Cerebellum (tissue), 4 donors: ENCODE measurements at places on chromosomes 1 and 21. TPM values are rescaled to one million over a fixed set of nuclear protein-coding genes. Genes with fewer than 3 reads are reported as not detected.
A peak's percentile ranks its signal among the peaks of the same experiment; 100 is the strongest.

Gene IFNLR1
- 0.54 TPM for total RNA-seq

DNA sequence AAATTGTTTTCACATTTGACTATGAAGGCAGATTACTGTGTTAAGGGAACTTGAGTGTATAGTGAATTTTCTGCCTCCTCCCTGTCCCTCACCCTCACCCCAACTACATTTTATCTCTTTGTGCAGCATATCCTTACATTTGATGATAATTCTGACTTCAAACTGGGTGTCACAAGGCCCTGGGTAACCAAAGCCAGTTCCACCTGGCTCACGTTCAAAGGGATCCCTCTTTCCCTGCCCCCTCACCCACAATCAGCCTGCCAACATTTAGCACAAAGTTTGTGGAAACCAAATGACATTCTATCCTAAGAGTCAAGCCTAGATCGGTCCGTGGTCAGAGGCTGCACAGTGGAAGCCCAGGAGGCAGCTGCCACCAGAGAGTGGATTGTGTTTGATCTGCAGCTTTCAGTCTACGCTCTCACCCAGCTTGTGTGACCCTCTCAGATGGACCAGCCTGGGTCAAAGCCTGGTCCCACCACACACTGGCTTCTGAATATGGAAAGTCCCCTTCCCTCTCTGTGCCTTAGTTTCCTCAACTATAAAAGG lies 10.3 kb downstream of the KIAA0040 start:
- DNase-seq, result no peak

Gene ELAPOR1
- total RNA-seq, result 6.4 TPM

- no peak for DNase-seq
These were observed 44.5 kb upstream of the DARS2 start for GRCh38 chr1:173779936-173780335.

- DNase-seq, result no peak
These were observed 661 bp downstream of the GBP4 start for GRCh38 chr1:89198081-89198480.

DNA sequence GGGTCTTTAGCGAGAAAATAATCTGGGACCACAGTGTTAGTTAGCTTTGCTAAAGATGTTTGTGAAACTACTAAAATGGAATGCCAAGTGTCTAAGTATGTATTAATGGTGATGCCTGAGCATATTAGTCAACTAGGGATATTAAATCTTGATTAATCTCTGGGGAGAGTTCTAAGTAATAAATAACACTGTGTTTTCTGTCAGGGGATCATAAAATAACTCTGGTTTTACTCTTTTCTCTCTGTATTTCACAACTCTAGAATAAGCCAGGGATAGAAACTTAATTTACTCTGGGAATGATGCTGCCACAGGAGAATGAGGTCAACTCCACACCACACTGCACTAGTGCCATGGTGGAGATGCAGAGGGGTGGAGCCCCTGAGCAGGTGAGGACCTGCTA lies 399.2 kb downstream of the PTBP2 start:
- DNase-seq, result no peak

- DNase-seq, result no peak
These were observed 13.4 kb upstream of the HMCN1 start for GRCh38 chr1:185720633-185721272.

DNA sequence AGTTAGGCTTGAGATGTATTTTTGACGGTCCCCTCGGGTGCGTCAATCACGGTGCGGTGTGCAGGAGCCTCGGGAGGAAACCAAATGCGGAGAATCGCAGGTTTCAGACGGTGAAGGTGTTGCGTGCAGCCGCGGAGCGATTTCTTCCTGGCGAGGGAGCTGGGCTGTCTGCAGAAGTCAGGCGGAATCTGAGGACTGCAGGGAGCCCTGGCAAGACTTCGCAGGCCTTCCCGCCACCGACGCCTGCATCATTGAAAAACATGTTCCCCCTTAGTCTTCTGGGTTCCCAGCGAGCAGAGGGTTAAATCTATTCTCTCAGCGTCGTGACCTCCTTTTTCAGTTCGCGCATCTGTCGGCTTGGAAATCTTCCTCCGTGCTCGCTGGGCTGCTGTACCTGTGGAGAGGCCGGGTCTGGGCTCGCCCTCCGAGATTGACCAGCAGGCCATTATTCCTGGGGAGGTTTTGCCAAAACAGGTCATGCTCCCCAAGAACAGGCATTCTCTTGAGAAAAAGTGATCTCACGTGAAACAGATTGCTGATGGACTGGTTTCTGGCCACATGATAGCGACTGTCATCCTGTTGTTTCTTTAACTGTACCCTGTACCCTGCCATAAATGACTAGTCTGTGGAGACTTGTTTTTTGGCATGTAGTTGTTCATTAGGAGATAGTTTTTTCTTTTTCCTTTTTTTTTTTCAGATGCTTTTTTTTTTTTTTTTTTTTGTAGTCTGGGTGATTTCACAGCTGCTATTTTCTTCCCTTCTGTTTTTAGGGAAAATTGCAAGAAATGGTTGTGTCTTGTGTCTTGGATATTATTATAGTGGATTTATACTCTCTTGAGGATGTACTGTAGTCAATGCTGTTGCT lies 894 bp downstream of the EPB41 start:
- peak; percentile 81 for DNase-seq

DNA sequence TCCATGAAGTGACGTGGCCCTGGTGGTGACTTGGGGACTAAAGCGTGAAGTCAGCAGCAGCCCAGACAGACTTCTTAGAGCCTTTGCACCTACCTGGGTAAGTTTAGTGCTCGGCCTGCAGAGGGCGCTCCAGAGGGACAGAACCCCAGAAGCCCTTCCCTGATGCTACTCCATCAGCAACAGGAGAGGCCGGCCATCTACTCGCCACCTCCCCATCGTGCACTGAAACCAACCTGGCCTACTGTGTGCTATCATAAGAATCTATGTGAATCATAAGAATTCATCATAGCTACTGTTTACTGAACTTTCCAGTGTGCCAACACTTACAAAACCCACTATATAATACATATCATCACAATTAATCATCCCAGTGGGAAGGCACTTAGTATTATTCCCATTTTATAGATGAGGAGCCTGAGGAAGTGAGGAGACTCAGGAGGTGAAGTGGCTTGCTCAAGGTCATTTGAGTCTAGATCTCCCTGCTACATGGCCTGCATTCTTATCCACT lies 7.9 kb upstream of the EDN2 start:
- DNase-seq, result no peak

GRCh38 chr1:41678111-41678878 lies 193.8 kb upstream of the EDN2 start:
- DNase-seq, result no peak

Gene LCE2B
- total RNA-seq, result not detected

DNA sequence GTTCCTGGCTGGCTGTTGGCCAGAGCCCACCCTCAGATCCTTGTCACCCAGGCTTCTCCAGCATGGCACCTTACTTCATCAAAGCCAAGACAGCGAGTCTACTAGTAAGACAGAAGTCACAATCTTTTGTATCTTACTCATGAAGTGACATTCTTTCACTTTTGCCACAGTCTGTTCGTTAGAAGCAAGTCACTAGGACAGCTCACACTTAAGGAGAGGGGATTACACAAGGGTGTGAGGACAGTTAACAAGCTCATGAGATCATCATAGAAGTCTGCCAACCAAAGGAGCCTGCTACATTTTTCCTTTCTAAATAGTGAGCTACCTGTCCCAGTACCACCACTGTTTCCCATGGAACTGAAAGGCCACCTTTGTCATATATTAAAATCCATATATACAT lies 61.5 kb downstream of the PACC1 start:
- DNase-seq, result no peak

GRCh38 chr1:183279835-183280234 lies 93.8 kb downstream of the LAMC2 start:
- DNase-seq, result no peak

DNA sequence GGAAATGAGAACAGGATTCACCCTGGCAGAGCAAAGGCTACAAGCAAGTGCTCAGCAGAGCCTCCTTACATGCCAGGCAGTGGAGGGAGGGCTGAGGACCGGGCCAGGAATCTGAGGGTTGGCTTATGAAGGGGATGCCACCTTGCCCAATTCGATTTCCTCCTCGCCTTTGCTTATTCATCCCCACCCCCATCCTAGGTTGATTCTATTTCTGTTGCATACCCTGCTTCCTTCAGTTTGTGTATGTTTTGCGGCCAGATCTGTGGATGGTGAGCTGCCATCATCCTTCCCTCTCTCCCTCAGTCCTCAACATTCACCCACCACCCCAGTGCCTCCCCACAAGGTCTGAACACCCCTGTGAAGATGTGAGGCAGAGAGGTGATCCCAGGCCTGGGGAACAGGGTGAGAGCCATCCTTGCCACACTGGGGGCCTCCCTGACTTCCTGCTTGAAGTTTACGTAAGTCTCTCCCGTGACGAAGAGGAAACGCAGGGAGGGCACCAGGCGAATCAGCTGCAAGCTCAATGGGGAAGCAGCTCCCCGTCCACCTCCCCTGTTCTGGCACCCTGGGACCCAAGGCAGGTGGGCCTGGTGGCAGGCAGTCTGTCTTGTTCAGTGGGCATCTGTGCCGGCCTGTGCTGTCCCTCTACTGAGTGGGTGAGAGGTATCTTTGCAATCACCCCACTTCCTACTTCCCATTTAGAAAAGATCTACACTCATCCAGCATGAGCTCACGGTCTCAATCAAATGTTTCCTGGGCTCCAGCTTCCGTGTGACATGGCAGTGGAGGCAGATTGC lies 50.6 kb upstream of the CNTN2 start:
- peak; percentile 44 for DNase-seq

DNA sequence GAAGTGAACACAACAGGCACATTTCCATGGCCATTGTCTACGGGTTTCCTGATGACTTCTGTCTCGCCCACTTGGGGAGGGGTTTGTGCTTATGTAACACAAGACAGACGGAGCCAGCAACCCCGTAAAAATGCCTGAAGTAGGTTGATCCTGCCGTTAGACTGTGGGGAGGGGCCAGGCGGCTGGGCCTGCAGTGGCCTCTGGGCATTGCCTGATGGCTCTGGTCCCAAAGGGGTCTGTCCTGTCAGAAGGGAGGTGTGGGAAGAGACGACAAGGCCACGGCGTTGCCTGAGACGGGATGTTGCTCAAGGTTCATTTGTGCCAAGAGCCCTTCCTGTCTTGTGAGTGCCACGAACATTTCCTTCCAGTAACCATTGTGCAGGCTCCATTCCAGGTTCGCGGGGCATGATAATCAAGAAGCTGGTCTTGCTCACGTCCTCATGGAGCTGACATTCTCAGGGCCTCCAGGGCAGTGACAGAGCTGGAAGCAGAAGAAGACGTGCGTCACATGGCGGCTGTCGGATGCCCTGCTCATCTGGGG lies 44.7 kb downstream of the ABCG1 start:
- no peak for DNase-seq

Gene FAM177B
- 0.18 TPM for total RNA-seq

Gene PRR9
- not detected for total RNA-seq

DNA sequence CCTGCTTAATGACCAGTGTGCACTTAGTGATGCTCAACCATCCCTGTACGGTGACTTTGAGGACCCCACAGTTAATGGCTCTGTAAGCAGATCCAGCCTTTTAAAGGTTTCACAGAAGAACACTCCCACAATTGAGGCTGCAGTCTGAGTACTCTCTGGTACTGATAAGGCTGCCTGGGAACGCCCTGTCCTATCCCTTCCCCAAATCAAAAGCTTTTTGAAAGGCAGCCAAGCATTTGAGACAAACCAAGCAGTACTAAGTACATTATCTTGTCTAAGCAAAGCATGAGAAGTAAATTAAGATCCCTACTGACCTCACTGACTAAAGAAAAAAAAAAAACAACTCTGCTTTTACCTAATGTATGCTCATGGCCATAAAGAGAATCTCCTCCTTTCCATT lies 60.7 kb downstream of the SH3GLB1 start:
- no peak for DNase-seq

DNA sequence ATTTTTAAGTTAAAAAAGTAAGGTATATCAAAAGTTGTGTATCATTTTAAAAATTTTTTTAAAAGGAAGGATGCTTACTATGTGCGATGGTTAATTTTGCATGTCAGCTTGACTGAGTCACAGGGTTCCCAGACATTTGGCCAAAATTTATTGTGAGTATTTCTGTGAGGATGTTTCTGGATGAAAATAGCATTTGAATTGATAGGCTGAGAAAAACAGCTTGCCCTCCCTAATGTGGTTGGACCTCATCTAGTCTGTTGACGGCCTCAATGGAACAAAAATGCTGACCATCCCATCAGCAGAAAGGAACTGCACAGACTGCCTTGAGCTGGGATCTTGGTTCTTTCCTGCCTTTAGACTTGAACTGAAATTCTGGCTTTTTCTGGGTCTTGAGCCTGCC lies 724.5 kb downstream of the NCAM2 start:
- DNase-seq, result no peak

- DNase-seq, result no peak
These were observed 740.6 kb downstream of the RWDD3 start for GRCh38 chr1:95974586-95974985.

DNA sequence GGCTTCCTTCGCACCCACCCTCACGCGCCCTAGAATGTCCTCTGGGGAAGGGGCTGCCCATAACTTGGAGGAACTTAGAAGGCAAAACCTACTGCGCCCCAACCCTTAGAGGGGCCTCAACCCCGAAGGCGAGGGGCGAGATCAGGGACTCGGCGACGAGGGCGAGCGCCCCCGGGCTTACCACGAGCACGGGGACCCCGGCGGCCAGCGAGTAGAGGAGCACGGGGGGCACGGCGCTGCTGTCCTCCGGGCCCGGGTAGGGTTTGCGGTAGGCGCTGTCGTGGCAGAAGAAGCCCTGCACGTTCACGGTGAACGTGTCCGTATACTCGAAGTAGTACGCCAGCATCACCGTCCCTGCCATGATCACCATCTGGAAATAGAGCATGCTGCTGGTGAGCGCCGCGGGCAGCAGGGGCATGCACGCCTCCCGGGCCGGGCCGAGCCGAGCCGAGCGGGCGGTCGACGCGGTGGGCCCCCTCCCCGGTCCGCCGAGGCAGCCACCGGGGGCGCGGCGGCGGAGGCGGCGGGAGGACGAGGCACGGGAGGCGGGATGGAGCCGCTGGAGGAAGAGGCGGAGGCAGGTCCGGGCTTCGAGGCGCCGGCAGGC lies 304 bp downstream of the PLPPR5 start:
- no peak for DNase-seq

GRCh38 chr1:187244623-187245022 lies 415.9 kb downstream of the PLA2G4A start:
- DNase-seq, result no peak

- no peak for DNase-seq
These were observed 60.1 kb downstream of the PKN2 start for GRCh38 chr1:88744142-88744541.

- DNase-seq, result no peak
These were observed 284.4 kb upstream of the GJB5 start for GRCh38 chr1:34470401-34470800.

Gene SDC3
- total RNA-seq, result 79.0 TPM

- DNase-seq, result no peak
These were observed 228.5 kb downstream of the USH2A start for GRCh38 chr1:216194721-216195120.

- no peak for DNase-seq
These were observed 4.3 kb upstream of the NR1I3 start for GRCh38 chr1:161242313-161242712.

- no peak for DNase-seq
These were observed 71.4 kb upstream of the OLIG2 start for GRCh38 chr21:32954353-32954752.

Gene MAP3K21
- 8.8 TPM for total RNA-seq

- DNase-seq, result peak; percentile 89
These were observed 9.9 kb downstream of the ANGPTL7 start for GRCh38 chr1:11198851-11199594.

GRCh38 chr1:161731981-161732718 lies 10.8 kb downstream of the FCRLB start:
- DNase-seq, result no peak
